ENCODE measurements at places on chromosomes 7 and 10.

DNA sequence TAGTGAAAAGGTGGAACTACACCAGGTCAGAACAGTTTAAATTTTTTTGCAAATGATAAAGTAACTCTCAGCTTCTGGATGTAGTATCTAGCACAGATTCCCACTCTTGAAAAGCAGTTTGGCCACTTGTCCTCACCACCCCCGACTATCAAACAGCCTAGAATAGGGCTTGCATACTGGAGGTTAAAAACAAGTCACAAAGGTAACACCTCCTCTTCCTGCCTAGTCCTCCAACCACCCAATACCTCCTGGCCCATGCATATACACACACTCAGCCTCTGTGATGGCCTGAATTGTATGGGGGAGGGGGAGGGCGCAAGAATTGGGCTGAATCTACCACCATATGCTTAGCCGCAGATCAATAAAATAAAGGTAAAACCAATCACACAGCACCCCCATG lies 5.7 kb downstream of the SKAP2 start:
- DNase-seq: no peak

- DNase-seq: no peak
Measured at GRCh38 chr10:78919181-78919966, 149.4 kb upstream of the ZMIZ1 start.

GRCh38 chr10:968546-969199 lies 19.6 kb upstream of the GTPBP4 start:
- DNase-seq: no peak

GRCh38 chr7:4109481-4110110 lies 572.5 kb upstream of the FOXK1 start:
- DNase-seq: no peak

DNA sequence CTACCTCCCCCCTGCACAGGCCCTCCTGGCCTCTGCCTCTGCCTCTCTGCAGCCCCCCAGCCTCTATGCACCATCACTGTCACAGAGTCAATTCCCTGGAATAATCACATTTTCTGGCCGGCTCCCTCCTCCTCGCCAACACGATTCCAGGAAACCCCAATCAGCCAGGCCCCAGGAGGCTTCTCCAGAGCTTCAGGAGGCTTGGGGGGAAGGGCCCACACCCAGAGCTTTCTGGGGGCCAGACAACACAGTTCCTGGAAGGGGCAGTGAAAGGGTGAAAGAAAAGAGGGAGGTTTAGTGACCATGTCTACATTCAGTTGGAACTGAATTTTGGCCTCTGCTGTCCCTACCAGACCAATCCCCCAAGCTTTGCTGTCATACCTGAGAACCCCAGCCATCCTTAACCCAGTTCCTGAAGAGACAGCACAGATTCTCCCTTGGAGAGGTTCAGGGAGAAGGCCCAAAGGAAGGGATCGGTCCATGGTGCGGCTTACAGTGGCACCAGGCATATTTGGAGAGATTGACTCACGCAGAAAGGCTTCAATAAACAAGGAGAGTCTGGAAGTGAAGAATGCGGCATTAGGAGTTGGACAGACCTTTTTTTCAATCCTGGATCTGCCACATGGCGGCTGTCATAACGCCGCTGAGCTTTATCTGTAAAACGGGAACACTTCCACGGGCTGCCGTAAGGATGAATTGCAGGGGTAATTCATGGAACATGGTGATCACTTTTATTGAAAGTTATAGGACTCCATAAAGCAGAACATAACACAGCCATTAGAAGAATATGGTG lies 89.0 kb downstream of the NEURL1 start:
- no peak for DNase-seq

GRCh38 chr7:1971946-1972654 lies 260.6 kb downstream of the MAD1L1 start:
- no peak for DNase-seq

- no peak for DNase-seq
Measured at GRCh38 chr7:12137283-12137682, 73.8 kb upstream of the TMEM106B start.

DNA sequence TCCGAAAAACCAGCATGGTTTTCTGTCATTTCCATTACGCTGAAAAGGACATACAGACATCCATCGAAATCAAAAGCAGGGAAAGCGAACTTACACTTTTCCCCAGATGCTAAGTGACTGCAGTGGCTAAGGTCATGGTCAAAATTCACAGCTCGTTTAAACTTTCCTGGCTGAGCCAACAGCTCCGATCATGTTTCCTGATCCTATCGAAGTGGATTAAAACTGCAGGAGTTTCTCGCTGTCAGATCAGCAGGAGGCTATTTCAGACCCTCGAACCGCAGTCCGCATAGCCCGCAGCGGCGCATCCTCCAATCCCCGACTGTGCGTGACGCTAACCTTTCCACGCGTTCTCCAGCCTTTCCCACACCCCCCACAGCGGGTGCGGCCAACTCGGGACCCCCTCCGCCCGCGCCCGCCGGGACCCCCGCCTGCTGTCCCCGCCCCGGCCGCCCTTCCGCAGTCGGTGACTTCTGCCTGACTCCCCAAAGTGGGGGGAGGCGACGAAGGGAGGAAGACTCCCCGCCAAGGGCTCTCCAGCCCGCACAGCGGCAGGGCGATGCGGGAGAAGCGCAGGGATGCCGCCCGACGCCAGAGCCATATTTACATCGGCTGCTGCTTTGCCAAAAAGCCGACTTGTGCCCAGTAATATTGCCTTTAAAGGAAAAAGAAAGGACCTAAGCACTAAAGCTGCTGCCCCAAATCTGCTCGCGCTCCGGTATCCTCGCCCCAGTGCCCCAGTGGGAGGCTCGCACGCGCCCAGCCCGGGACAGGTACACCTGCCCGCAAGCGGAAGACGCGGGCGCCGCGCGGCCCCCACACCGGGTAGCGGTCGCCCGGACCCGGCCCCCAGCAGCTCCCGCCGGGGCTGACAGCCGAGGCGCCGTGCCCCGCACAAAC lies 1.2 kb downstream of the PIP4K2A start:
- peak; percentile 78 for DNase-seq

DNA sequence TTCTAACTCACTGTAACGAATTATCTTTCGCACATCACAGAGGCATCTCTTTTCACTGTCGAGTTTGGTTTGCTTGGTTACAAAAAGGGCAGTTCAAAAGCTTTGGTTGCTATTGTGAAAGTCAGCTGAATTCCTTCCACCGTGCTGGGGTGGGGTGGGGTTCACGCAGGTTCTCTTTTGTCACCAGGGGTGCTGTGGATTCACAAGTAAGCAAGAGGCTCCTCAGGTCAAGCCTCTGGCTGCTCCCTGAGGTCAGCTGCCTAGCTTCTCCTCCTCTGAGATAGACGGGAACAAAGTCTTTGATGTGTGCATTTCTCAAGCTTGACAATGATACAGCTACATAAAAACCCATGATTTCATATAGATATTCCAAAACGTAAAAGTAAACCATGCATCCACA lies 47.7 kb downstream of the EGFR start:
- DNase-seq: no peak

GRCh38 chr10:12902135-12902572 lies 99.4 kb downstream of the CCDC3 start:
- peak; percentile 67 for DNase-seq

- no peak for DNase-seq
Measured at GRCh38 chr10:131860311-131860710, 40.5 kb upstream of the PPP2R2D start.

DNA sequence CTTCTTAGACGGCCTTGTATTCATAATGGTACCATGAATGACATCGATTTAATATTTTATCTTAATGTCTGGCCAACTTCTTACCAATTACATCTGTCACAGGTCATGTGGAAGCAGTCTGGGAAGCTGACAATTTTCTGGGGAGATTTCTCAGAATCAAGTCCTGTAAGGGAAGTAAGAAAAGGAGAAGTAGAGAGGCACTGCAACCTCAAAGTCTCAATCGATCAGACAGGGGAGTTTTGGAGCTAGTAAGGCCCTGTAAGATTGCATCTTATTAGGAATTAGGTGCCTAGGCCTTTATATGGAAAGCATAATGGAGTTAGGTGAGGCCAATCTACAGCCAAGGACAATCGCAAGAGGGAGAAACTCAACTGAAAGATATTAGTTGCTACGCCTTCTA lies 694.6 kb upstream of the SORCS1 start:
- DNase-seq: no peak

GRCh38 chr10:130885021-130885655 lies 426.4 kb downstream of the TCERG1L start:
- DNase-seq: no peak

DNA sequence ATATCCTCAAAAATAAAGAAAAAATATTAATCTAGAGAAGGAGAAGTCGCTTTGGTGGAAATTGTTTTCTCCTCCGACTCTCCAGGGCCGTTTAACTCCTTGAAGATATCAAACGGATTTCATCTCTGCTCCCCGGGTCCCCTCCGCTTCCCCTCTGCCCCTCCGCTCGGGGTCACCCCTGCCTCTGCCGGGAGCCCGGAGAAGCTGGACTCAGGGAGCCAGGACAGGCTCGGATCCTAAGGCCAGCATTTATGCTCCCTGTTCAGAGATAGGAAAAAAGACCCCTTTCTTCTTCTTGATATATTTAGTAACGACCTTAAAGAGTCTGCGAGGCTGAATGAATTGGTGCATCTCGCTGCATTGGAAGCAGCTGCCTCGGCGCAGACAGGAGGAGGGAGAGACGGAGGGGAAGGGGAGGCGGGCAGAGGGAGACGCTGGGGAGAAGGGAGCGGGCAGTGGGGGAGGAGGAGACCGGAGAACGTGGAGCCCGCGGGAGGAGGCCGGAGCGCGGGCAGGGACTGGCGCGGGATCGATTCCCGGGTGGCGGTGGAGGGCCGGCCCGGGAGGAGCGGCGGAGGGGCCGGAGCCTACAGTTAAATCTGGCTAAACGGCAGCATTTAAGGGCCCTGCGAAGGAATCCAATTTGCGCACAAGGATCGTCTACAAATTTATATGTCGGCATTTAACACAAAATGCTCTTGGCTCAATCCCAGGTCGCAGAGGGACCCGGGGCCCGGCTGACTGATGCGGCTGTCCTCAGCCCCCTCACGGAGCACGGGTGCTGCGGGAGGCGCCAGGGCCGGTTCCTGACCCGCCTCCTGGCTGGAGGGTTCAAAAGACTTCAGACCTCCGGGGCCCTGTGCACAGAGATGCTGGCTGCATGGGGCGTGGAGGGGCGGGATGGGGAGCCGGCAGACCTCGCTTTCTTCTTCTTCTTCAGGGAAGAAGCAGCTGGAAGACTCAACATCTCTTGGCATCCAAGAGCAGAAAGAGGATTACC lies 55.6 kb downstream of the CRTAC1 start:
- no peak for DNase-seq

- DNase-seq: no peak
Measured at GRCh38 chr7:27617651-27618381, 44.9 kb downstream of the HIBADH start.

GRCh38 chr10:80137031-80137862 lies 4.7 kb downstream of the PLAC9 start:
- no peak for DNase-seq

GRCh38 chr7:2523941-2524807 lies 4.6 kb downstream of the LFNG start:
- DNase-seq: peak; percentile 58

GRCh38 chr7:100866729-100867039 lies 503 bp upstream of the TRIP6 start:
- no peak for DNase-seq

- no peak for DNase-seq
Measured at GRCh38 chr7:151008143-151008510, 16.2 kb downstream of the ATG9B start.

Data from activated CD8-positive, alpha-beta memory T cell treated with anti-CD3 and anti-CD28 coated beads for 24 hours (primary cell).